ENCODE measurements at places on chromosomes 3 and 15.

GRCh38 chr3:147773116-147773630 is 364.0 kb downstream of the ZIC1 start:
- no peak for DNase-seq

- DNase-seq = peak; percentile 96
These were observed 45.5 kb downstream of the TMOD3 start for GRCh38 chr15:51874751-51875644.

GRCh38 chr3:45987368-45988291 is 8.0 kb downstream of the FYCO1 start:
- no peak for DNase-seq

DNA sequence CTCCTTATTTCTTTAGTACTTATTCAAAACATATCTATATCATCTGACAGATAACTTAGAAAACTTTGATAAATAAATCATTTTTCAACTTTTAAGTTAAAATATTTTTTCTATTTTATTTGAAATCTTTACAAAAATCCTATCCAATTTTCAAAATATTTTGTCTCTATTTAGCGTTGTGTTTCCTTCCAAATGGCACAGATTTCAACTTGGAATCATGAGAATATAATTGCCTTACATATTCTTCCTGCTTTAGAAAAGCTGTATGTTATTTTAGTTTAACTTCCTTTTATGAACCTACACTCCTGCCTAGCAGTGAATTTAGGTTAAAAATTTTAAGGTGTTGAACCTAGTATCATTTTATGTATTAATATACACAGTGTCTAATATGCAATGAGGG is 38.2 kb downstream of the BCHE start:
- no peak for DNase-seq

GRCh38 chr3:53939086-53939582 is 47.5 kb upstream of the SELENOK start:
- no peak for DNase-seq

DNA sequence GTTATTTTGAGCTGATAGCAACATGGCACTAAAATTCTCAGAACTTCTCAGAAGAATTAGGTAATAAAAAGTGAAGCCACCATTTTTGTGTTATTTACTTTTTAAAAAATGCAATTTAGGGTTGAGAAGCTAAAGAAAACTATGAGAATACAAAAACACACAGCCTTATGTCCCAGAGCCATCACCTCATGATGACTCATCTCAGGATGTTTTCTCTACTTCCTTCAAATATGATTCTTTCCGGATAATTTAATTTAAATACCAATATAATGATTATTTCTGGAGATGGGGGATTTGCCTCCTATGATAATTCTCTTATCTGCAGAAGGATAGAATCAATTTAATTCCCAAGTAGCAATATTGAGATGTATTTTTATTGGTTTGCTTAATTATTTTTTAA is 105.6 kb upstream of the BFSP2 start:
- DNase-seq = peak; percentile 25

DNA sequence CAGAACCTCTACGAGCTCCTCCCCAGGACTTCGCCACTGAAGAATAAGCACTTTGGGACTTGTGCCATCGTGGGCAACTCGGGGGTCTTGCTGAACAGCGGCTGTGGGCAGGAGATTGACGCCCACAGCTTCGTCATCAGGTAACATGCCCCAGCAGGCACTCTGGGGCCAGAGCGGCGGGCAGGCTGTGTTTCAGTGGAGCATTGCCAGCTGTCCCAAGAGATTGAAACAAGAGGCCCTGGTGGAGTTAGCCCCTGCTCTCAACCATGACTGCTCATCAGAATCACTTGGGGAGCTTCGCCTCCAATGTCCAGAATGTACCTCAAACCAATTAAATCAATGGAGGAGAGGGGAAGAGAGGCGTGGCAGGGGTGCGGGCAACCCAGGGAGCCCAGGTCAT is 44.8 kb downstream of the ST8SIA2 start:
- no peak for DNase-seq

DNA sequence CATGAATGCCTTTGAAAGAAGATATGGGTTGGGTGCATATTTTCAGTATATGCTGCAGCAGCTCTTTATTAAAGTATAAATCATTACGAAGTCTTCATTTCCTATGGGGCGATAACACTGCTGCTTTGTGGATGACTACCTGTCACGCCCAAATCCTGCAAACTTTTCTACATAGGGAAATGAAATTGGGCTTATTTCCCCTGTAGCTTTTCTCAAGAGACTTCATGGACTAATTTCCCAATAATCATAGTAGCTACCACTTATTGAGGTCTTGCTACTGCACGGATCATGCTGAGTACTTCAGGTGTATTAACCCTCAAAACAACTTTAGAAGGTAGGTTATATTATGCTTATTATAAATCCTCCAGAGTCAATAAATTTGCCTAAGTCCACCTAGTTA is 8.0 kb downstream of the TGFBR2 start:
- no peak for DNase-seq

- no peak for DNase-seq
These were observed 2.7 kb upstream of the STARD5 start for GRCh38 chr15:81326466-81327212.

- DNase-seq = peak; percentile 20
These were observed 31.7 kb downstream of the PLSCR4 start for GRCh38 chr3:146218880-146219866.

GRCh38 chr3:32592696-32593353 is 22.2 kb upstream of the DYNC1LI1 start:
- DNase-seq = no peak

DNA sequence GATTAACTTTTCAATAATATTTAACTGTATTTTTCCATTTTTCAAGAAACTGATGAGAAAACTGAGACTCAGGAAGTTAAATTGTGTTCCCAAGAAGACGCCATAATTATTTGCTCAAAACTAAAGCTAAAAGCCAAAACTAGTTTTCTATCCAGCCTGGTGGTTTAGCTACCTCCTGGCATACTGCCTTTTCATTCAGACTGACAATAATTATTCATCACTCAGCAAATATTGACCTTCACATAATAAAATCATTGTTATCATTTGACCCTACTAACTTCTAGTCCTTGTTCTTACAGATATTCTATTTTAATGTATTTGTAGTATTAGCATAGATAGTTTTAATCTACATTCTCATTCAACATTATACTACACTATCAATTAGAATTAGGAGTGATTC is 210.6 kb upstream of the GADL1 start:
- no peak for DNase-seq

- DNase-seq = no peak
These were observed 41.8 kb upstream of the TUSC7 start for GRCh38 chr3:116667791-116668190.

- no peak for DNase-seq
These were observed 14.8 kb downstream of the CCNDBP1 start for GRCh38 chr15:43199945-43200488.

DNA sequence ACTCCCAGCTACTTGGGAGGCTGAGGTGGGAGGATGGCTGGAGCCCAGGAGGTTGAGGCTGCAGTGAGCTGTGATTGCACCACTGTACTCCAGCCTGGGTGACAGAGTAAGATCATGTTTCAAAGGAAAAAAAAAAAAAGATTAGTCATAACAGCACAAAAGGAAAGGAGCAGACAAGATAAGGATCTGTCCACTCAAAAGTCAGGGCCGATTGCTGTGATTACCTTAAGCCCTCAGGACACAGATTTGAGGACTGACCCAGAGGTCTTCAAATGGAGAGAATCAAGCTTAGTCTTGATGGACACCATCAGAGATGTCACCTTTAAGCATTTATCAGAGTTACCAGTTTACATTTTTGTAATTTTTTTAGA is 23.9 kb upstream of the HEG1 start:
- no peak for DNase-seq
